ENCODE measurements at places on chromosomes 1 and 21.

DNA sequence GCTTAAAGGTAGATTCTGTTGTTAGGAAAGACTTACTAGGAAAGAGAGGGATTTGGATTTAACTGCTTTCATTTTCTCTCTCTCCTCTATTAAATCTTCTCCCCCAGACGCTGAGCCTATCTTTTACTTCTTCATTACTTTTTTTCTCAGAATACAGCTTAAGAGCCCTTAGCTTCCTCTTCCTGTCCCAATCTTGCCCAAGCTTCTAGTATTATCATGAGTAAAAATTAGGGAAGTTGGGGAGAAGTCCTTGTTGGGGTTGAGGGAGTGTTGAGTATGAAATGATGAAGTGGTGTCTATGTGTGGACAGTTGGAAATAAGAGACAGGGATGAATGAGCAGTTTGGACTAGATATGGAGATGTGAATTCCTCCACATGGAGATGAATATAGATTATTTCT, 35.0 kb downstream of the ACP6 start:
- no peak for DNase-seq

DNA sequence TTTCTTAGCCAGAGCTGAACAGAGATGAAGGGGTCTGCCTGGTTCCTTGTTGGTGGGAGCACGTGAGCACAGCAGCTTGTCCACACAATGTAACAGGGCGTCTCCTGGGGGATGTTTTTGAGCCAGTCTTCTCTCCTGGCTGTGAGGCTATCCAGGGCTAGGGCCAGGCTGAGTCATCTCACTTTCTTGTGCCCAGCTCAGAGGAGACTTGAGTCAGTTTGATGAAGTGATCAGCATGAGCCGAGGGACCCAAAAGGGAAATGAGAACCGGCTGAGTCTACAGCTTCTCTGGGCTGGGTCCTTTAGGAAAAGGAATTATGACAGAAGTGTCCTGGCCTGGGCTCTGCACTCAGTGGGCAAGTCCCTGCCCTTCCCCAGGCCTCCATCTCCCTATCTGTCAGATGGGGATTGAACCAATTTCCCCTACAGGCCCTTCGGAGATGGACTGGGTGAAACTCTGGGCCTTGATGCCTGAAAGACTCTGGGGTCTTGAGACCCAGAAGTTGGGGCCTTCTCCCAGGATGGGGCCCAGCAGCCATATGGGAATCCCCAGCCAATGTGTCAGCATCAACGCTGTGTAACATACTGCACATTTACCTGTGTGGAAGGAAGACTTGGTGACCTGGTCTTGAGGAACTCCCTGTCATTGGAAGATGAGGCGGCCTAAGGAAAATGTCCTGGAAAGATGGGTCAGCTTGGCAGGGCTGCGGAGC, 36.6 kb downstream of the DMRTB1 start:
- DNase-seq = no peak

DNA sequence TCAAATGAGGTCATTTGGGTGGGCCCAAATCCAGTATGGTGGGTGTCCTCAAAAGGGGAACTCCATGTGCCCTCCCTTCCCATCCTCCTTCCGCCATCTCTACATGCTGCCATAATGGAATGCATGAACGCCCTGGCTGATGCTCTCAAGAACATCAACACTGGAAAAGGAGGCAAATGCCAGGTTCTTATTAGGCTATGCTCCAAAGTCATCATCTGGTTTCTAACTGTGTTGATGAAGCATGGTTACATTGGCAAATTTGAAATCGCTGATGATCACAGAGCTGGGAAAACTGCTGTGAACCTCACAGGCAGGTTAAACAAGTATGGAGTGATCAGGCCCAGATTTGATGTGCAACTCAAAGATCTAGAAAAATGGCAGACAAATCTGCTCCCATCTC, 16.6 kb upstream of the TRIM45 start:
- no peak for DNase-seq

GRCh38 chr1:176745945-176746344, 283.0 kb downstream of the PAPPA2 start:
- DNase-seq = no peak

DNA sequence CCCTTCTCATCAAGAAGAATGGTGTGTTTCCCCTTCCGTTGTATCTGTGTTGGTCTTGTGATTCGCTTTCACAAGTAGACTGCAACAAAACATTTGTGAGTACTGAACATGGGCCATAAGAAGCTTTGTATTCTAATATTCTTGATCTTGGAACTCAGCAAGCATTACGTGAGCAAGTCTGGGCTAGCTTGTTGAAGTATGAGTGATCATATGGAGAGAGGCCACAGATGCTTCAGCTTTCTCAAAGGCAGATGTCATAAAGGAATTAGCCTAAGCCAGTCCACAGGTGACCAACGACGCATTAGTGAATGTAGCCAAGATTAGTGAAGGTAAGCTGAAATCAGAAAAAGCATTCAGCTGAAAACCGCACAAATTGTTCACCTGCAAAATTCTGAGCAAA, 609.6 kb upstream of the NEGR1 start:
- no peak for DNase-seq
